ENCODE measurements at places on chromosomes 5 and 9.
A peak's percentile ranks its signal among the peaks of the same experiment; 100 is the strongest.

DNA sequence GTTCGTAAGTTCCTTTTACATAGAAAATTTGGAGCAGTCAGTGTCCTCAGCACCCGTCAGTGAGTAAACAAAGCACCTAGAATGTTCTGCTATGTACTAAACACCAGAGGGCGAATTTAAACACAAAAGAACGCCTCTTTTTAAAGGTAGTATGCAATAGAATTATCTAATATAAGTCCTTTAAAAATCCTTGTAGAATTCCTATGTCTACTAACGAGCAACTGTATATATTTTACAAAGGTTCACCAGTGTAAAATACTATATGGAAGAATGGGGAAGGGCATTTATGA lies 499 bp upstream of the TMEM232 start:
- no peak for DNase-seq

DNA sequence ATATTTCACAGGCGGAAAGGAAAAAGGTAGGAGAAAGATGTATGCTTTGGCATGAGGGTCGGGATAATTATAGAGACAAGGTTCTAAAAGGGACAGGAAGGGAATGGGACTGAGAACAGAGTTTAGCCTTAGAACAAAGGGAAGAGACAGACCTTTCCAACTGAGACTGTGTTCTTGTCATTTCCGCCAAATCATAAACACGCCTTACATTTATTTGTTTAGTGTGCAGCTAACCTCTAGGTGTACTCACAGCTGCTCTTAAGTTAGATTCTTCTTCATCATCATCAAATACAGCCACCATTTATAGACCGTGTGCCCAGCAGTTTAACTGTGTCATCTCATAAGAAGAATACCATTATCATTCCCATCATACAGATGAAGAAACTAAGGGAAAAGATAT lies 5.9 kb upstream of the DELE1 start:
- DNase-seq, result no peak

GRCh38 chr9:2859776-2860379 lies 16.0 kb upstream of the PUM3 start:
- DNase-seq, result no peak

GRCh38 chr5:54534191-54535004 lies 16.8 kb downstream of the SNX18 start:
- DNase-seq, result no peak

DNA sequence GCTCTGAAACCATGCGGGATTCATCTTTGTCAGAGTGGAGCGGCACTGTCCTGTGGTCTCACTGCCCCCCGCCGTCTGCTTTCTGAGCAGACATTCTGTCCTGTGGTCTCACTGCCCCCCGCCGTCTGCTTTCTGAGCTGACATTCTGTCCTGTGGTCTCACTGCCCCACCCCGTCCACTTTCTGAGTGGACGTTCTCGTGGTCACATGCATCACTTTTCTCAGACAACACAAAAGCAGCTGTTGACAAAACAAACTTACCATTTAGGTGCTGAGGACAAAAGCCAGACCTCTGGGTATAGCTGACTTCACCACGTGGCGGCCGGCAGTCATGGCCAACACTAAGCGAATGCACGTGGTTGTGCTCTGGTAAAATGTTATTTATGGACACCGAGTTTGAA lies 2.8 kb downstream of the LRRC14B start:
- DNase-seq, result no peak

DNA sequence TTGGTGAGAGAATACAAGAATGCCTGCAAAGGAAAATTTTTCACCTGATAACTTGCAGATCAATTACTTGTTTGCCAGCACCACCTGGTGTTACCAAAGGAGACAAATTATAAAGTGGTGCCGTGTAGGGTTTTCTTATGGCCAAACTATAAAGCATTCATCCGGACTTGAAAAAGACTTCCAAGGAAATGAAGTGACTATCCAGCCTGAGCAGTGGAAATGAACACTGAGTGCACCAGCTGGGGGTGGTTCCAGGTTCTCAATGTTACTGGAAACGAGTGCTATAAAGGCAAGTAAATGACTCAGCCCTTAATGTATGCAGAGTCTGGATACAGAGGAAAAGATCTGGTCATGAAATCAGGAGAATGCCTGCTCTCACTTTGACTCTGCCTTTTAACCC lies 113.1 kb downstream of the DNAH5 start:
- no peak for DNase-seq

DNA sequence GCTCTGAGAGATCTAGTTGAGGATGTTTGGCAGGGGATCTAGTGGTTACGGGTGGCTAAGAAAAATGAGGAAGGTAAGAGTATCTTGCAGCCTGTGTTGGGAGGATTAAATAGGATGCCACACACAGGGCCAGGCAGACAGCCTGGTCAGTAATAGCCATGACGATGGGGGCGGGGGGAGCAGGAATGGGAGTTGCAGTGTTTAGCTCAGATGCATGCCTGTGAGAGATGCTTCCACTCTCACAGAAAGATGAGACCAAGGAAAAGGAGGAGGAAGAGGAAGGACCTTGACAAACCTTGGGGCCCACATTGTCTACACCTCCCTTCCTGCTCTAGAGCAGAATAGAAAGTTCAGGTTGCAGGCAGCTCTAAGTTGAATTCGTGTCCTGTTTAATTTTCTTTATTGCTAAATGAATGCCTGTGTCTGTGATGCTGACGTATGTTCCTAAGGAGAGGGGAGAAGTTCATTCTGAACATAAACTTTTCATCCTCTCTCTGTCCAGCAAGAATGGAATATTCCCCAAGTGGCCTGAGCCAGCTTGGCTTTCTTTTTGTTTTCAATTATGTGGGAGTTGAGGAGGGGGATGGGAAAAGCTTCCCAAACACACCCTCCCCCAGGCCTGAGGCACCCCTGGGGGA lies 28.7 kb downstream of the TGFBI start:
- no peak for DNase-seq

GRCh38 chr5:139150367-139150999 lies 47.7 kb downstream of the SIL1 start:
- DNase-seq, result no peak

- no peak for DNase-seq
These were observed 393.9 kb downstream of the TUSC1 start for GRCh38 chr9:25284365-25284764.

GRCh38 chr9:106718936-106719335 lies 144.0 kb upstream of the ZNF462 start:
- DNase-seq, result no peak

- no peak for DNase-seq
These were observed 4.7 kb downstream of the ZFAND5 start for GRCh38 chr9:72360324-72360723.

GRCh38 chr5:423626-424261 lies 19.2 kb upstream of the EXOC3 start:
- no peak for DNase-seq

- no peak for DNase-seq
These were observed 15.2 kb upstream of the OSMR start for GRCh38 chr5:38830521-38831051.

GRCh38 chr5:144191531-144191930 lies 20.9 kb downstream of the KCTD16 start:
- no peak for DNase-seq

GRCh38 chr9:137178201-137178938 lies 6.5 kb upstream of the TMEM210 start:
- no peak for DNase-seq

DNA sequence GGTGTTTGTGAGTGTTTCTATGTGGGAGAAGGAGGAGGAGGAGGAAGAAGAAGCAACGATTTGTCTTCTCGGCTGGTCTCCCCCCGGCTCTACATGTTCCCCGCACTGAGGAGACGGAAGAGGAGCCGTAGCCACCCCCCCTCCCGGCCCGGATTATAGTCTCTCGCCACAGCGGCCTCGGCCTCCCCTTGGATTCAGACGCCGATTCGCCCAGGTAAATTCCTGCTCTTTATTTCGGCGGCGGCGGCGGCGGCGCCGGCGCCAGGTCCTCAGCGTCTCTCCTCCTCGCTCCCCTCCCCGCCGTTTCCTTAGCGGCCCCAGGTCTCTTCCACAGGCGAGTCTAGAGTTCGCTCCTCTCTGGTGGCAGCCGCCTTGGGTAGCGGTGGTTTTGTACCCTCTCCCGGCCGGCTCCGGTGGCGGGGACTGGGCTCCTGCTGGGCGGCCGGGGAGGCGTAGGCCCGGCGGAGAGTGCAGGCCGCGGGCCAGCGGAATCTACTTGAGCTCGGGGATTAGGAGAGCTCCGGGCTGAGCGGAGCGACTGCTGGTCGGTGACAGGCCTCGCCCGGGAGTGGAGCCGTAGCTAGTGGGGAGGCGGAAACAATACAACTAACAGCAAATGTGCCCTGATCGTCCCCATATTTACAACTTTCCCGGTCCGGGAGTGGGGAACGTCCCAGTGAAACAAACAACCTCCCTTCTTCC lies 547 bp downstream of the NIPBL start:
- peak; percentile 44 for DNase-seq

DNA sequence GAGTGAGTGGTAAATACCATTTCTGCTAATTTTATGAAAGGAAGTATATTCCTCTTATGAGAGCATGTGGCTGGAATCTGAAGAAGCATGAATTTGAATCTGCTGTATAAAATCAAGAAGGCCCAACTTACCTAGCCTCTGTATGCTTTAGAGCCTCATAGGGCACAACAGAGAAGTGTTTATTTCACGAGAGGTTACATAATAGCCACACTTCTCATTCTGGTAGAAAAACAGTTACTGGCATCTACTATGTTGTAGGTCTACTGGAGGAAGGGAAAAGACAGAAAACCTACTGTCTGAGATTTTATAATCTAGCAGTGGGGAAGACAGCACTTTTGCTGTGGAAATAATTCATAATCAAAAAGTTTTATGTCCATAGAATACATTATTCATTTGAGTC lies 172.6 kb upstream of the ZNF608 start:
- DNase-seq, result no peak

GRCh38 chr5:111231119-111231518 lies 6.9 kb downstream of the CAMK4 start:
- no peak for DNase-seq

- no peak for DNase-seq
These were observed 12.4 kb upstream of the ASS1 start for GRCh38 chr9:130432362-130432761.

- no peak for DNase-seq
These were observed 43.7 kb downstream of the RASGRF2 start for GRCh38 chr5:81003811-81004386.

GRCh38 chr5:141437221-141437620 lies 6.9 kb downstream of the PCDHGA12 start:
- no peak for DNase-seq

DNA sequence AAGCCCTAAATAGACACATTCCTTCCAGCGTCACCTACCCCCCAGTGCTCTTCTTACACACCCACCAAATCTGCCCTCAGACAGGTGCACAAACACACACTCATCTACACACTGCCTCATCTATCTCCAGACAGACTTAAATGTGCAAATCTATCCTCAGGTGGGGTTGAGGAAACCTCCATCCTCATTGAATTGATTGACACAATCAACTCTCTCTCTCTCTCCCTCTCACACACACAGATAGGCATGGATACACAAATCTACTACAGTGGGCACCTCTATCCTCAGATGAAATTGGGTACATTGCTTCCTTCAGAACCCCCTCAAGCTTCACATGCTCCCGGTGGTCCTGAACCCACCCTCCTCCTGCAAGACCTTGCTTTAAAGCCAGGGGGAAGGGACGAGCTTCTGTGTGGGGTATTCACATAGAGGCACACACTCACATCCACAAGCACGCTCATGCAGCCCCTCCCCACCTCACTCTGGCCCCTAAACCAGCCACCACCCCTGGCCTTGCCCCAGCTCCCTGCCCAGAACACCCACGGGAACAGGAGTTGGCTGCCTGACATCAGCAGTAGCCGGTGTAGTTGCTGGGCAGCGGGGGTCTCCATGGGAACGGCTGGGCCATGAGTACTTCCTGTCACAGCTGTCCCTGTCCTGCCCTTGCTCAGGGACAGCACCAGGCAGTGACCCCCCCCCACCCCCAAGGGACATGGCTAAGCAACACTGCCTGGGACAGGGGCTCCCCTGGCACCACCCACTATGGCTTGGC lies 22.8 kb downstream of the PCDH1 start:
- no peak for DNase-seq

DNA sequence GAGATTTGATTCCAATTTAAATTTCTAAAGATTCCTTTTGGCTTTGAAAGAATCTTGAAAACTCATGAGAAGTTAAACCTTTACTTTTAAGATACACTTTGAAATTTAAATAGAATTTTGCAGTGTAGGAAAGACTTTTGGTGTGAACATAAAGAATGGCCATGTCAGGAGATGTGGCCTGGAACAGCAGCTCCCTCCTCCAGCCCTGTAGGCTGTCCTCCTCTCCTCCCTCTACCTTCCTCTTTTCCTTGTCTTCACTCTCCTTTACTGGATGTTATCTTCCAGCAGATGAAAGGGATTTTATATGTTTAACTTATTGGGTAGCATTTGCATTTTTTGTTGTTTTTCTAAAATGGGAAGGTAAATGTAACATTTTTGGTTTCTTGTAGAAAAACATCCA lies 18.9 kb downstream of the ASPN start:
- DNase-seq, result no peak

- no peak for DNase-seq
These were observed 50.4 kb upstream of the PTGS1 start for GRCh38 chr9:122320413-122320881.

- no peak for DNase-seq
These were observed 2.1 kb upstream of the TRAF1 start for GRCh38 chr9:120928483-120929228.

DNA sequence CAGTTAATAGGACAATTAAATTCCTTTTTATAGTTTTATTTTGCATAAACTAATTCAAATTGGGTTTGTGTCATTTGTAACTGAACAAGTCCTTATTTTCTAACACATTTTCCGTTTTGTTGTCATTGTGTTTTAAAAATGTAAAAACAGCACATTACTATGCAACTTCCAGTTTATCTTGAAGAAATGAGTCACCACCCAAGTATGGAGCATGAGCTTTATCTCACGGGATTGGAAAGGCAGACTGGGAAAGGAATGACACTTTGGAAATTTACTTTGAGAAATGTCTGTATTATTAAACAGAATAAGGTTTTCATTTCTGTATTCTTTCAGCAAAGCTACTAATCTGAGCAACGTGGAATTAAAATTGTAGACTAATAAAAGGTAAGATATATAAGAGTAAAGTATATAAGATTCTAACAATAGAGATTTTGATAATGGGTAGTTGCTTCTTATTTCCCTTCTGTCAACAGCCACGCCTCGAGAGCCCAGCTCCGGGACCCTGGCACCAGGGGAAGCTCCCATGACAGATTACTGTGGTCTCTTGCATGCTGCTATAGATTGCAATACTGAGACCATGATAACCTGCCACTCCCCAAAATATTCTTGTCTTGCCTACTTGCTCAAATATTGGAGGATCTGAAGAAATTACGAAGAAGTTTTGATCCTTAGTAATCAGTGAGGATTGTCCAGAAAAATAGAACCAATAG lies 433.1 kb downstream of the CHSY3 start:
- no peak for DNase-seq
